PC-3 (cell line): ENCODE measurements at places on chromosomes 7 and 10. TPM values are rescaled to one million over a fixed set of nuclear protein-coding genes. Genes with fewer than 3 reads are reported as not detected.

CELF2 gene
- not detected in 2 replicates for total RNA-seq

GRCh38 chr7:68243128-68243527 lies 1246.5 kb downstream of the TYW1 start:
- H3K4me3 ChIP-seq: no peak overlapping the region
- no peaks in the 10 kb centered on the region for H3K27me3 ChIP-seq
- no peak overlapping the region for H3K27ac ChIP-seq
- no peaks in the 10 kb centered on the region for H3K36me3 ChIP-seq

GRCh38 chr7:112137141-112138101 lies 68.8 kb downstream of the DOCK4 start:
- peaks cover 34% of the 10 kb centered on the region for H3K4me1 ChIP-seq
- peak; percentile 63 for DNase-seq
- H3K4me3 ChIP-seq: no peak overlapping the region
- H3K27ac ChIP-seq: peak overlapping the region; percentile 66
- no peaks in the 10 kb centered on the region for H3K36me3 ChIP-seq

DNA sequence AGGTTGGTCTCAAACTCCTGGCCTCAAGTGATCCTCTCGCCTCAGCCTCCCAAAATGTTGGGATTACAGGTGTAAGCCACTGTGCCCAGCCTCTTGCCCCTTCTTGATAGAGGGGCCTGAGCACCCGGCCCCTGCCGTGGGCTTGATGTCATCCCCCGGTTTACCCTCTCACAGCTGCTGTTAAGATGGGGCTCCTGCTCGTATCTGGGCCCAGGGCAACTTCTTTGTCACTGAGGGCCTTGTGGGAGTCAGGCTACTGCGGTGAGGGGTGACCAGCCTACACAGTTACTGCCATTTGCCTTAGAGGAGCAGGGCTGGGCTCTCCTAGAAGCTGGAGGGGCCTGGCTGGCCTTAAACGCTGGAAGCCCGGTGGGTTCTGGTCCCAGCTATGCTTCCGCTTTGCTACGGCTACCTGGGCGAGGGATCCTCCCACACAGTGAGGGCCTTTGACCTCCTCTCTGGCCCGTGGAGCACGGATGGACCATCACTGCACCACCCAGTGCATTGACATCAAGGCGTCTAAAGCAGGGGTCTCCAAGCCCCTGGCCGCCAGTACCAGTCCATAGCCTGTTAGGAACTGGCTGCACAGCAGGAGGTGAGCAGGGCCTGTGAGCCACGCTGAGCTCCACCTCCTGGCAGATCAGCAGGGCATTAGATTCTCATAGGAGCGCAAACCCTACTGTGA lies 1.1 kb upstream of the TMEM130 start:
- no peak overlapping the region for H3K4me3 ChIP-seq
- no peaks in the 10 kb centered on the region for H3K4me1 ChIP-seq
- no peaks in the 10 kb centered on the region for H3K27me3 ChIP-seq
- no peak for DNase-seq

GRCh38 chr10:97163781-97164501 lies 21.8 kb downstream of the SLIT1 start:
- no peaks in the 10 kb centered on the region for H3K4me1 ChIP-seq
- H3K4me3 ChIP-seq: no peak overlapping the region
- no peaks in the 10 kb centered on the region for H3K36me3 ChIP-seq
- no peak overlapping the region for H3K27ac ChIP-seq
